ENCODE measurements at places on chromosomes 7 and 10.

- DNase-seq: no peak
Observed at GRCh38 chr10:86215046-86215445, 151.5 kb downstream of the GRID1 start.

DNA sequence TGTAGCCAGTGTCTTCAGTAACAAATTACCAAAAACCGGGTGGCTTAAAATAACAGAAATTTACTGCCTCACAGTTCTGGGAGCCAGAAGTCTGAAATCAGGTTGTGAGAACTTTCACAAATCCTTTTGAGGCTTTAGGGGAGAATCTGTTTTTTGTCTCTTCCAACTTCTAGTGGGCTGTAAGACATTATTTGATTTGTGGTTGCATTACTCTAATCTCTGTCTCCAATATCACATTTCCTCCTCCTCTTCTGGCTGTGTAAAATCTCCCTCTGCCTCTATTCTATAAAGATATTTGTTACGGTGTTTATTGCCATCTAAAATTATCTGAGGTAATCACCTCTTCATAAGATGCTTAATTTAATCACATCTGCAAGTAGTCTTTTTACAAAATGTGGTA is 1039.6 kb upstream of the LRRN3 start:
- DNase-seq: no peak

DNA sequence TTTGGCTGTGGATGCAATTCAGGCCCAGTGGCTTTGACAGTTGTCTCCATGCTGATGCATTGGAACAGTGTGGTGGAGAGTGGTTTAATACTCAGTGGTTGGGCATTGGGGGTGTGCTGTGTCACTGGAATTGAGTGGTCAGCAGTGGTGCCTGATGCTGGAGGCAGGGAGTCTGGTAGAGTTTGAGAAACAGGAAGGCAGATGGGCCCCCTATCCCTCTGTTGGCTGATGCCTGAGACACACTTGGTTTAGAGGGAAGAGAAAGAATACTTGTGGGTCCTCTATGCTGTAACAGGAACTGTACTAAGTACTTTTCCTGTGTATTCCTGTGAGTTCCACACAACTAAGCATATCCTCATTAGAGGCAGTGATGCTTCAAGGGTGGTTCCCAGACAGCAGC is 55.4 kb downstream of the EEPD1 start:
- no peak for DNase-seq

DNA sequence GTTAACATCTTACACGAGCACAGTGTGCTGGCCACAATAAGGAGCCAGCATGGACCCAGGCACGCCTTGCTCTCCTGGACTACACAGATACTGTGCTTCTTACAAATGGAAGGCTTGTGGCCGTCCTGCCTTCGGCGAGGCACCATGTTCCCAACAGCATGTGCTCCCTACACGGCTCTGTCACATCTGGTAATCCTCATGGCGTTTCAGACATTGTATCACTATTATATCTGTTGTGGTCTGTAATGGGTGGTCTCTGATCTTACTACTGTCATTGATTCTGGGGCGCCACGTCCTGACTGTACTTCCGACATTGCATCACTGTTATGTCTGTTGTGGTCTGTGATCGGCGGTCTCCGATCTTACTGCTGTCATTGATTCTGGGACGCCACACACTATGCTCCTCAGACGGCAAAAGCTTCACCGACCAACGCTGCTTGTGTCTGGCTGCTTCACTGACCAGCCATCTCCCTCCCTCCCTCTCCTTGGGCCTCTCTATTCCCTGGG is 195.4 kb downstream of the MAD1L1 start:
- DNase-seq: peak; percentile 15

- no peak for DNase-seq
Observed at GRCh38 chr7:104367926-104368325, 39.5 kb downstream of the LHFPL3 start.

DNA sequence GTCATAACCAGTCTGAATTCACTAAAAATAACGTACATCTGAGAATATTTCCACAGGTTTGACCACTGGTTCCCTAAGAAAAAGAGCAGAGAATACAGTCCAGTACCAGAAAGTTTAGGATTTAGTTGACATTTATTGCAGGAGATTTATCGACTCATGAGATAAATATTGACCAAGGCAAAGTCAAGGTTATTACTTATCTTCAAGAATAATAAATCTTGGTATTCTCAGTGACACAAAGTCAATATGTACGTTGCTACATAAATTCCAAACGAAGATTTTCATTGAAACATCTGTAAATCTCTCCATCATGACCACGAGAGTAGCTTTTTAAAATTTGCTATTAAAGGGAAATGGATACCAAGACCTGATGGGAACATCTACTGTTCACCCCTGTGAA is 39.4 kb upstream of the GRB10 start:
- DNase-seq: no peak

- DNase-seq: no peak
Observed at GRCh38 chr10:1058017-1058416, 1.8 kb downstream of the WDR37 start.

DNA sequence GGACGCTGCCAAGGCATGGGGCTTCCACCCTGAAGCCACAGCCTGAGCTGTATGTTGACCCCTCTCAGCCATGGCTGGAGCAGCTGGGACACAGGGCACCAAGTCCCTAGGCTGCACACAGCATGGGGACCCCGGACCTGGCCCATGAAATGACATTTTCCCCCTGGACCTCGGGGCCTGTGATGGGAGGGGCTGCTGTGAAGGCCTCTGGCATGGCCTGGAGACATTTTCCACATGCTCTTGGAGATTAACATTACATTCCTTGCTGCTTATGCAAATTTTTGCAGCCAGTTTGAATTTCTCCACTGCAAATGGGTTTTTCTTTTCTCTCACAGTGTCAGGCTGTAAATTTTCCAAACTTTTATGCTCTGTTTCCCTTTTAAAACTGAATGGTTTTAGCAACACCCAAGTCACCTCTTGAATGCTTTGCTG is 463.6 kb downstream of the ZWINT start:
- DNase-seq: no peak

Data from AG10803 (cell line).